ENCODE measurements at places on chromosomes 3 and 15. TPM values are rescaled to one million over a fixed set of nuclear protein-coding genes. Genes with fewer than 3 reads are reported as not detected.

GRCh38 chr15:53978253-53978906 is at the start of gene UNC13C:
TSS of gene UNC13C (plus strand) at chr15:53978441. CDS start at chr15:54012904, 34,463 bp downstream.
- DNase-seq = peak; percentile 71

DNA sequence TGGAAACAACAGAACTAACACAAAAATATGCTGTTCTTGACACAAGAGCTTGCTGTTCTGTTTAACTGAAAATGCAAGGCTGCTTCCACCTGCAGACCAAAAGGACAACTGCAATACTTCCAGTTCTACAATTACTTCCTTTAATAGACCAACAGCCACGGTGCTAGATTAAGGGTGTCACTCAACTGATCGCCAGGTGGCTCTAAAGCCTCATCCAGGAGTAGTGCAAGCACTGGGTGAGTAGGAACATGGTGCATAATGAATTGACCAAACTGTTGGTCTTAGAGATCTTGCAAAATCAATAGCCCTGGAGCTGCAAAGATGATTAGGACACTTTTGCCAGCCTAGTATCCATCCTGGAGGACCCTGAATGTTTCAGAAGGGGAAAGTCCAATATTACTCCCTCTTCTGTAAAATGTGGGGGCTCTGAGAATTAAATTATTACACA is 3.6 kb upstream of the CLDN16 start:
- DNase-seq = peak; percentile 52

GRCh38 chr3:127524296-127524896 is 66.1 kb downstream of the TPRA1 start:
- peak; percentile 64 for DNase-seq

GRCh38 chr15:41806291-41807181 is 21.4 kb upstream of the JMJD7 start:
- DNase-seq = peak; percentile 57

DNA sequence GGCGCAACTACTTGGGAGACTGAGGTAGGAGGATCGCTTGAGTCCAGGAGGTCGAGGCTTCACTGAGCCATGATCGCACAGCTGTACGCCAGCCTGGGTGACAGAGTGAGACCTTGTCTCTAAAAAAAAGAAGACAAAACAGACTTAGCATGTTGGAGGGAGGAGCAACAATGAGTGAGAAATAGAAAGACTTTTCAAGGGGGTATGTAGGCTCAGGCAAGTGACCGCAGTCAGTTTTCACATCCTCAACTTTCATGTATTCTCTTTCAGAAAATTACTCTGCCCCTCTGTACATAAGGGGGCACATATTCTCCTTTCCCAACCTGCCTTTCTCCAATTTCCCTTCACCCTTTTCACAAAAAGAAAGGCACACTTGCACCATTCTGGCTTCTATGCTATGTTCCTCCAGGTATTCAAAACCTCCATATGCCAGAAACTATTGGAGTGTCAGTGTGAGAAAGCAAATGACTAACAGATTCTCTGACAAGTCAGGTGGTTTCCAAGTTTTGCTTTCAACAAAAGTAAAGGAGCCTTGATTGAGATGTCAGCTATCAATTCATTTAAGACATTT is 7.6 kb downstream of the NSUN3 start:
- no peak for DNase-seq

GRCh38 chr15:70323111-70323851 is 225.6 kb upstream of the TLE3 start:
- no peak for DNase-seq

DNA sequence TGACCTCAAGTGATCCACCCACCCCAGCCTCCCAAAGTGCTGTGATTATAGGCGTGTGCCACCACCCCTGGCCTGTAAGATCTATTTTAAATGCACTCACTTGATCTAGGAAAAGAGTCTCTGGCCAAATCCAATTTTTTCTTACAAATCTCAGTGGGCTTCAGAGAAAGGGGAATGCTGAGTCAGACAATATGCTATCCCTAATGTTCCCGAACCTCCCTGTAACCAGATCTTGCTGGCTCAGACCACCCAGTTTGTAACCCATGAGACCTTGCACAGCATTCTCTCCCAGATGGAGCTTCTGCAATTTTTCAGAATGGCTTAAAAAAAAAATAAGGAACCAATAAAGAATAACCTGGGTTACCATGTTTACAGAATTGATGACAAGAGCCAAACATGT is 205.8 kb downstream of the RYR3 start:
- DNase-seq = no peak

- DNase-seq = no peak
Observed at GRCh38 chr3:48370333-48370713, 1.7 kb upstream of the FBXW12 start.

- no peak for DNase-seq
Observed at GRCh38 chr15:56719774-56720555, 13.3 kb downstream of the ZNF280D start.

GPR149 gene
- not detected for total RNA-seq

TM4SF18 gene
- 8.1 TPM for total RNA-seq

UBA7 gene
- 1.0 TPM for total RNA-seq

SPINK8 gene
- not detected for total RNA-seq

SYNPR gene
- total RNA-seq = 0.64 TPM

GOLGA8O gene
- total RNA-seq = not detected
